ENCODE measurements at places on chromosomes 11 and 22.

DNA sequence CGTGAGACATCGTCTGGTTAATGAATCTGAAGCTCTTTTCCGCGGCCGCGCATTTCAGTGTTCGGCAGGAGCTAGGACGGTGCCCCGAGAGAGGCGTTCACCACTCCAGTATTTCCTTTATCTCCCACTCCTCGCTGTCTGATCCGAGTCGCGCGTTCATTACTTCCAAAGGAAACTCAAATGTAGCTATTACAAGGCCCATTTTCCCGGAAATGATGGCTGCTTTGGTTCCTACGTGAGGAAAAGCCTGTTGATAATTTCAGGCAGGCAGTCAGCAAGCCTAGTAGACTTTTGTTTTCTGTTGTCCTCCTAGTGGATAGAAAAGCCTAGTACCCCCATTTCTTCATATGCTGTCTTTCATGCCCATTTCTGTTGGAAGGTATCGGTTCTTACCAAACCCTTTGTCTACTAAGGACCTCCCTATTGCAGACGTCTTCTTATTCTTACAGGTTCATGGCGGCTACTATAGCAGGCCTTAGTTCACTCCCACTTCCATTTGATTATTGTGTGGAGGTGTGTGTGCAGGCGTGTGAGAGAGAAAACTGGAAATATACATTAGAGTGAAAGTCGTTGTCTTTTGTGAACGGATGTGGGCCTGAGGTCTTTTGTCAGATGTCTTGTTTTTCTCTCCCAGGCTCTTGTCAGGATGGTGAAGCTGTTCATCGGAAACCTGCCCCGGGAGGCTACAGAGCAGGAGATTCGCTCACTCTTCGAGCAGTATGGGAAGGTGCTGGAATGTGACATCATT, 737 bp downstream of the RBM4 start:
- no peak for DNase-seq

- no peak for DNase-seq
These were observed 529.1 kb downstream of the NELL1 start for GRCh38 chr11:21198498-21198897.

DNA sequence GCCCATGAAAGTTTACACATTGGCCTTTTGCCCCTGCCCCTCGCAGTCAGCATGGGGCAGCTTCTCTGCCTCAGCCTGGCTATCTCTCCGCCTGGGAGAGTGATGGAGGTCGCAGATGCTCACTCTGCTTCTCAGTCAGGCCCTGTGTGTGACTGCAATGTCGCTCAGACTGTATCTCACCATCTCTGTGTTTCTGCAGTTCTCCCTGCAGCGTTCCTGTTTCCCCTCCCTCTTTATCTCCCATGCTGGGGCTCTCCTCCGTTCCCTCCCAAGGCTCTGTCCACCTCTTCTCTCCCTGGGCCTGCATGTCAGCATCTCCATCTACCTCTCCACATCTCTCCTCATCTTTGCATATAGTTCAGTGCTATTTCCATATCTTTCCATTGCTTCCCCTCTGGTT, 38.1 kb downstream of the SLC22A12 start:
- DNase-seq: no peak

GRCh38 chr11:75356613-75357012, 5.2 kb upstream of the ARRB1 start:
- no peak for DNase-seq

- DNase-seq: no peak
These were observed 8.6 kb downstream of the KLHL35 start for GRCh38 chr11:75424396-75424795.

GRCh38 chr11:7383406-7383805, 101.9 kb upstream of the OLFML1 start:
- no peak for DNase-seq

Data from T1000 (cell line).